ENCODE measurements at places on chromosomes 16 and 17.

DNA sequence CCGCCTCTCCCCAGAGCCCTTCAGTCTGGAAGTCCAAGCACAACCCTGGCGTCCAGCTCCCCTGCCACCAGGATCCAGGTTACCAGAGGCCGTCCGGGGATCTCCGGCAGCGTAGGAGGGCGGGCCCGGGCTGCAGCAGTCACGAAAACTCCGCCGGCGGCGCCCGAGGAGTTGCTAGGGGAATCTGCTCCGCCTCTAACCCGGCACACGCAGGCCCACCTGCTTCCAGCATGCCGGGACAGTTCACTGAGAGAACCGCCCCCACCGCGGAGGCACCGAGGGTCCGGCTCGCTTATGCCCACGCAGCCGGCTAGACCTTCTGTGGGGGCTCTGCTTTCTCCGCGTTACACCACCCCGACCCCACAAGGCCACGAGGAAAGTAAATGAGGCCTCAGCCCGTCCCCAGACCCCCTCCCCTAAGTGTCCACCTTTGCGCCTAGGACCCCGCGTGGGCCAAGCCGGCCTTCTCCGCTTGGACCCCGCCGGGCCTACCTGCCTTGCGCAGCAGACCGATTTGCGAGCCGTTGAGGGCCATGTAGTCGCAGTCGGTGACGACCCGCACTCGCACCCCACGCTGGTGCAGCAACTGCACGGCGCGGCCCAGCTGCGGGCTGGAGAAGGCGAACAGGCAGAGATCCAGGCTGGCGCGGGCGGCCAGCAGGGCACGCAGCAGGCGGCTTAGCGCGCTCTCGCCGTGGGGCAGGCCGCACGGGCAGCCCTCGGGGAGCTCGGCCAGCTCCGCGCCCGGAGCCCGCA lies 587 bp downstream of the PLD6 start:
- peak; percentile 34 for DNase-seq

DNA sequence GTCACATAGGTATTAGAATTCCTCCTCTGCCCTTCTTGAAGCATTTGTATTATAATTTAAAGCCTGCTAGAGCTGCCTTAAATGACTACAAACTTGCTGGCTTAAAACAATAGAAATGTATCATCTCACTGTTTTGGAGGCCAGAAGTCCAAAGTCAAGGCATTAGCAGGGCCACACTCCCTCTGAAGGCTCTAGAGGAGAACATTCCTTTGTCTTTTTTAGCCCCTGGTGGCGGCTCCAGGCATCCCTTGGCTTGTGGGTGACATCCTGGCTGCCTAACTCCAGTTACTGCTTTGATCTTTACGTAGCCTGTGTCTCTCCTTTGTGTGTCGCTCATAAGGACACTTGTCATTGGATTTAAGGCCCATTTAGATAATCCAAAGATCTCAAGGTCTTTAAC lies 186.6 kb upstream of the SALL1 start:
- DNase-seq, result no peak

DNA sequence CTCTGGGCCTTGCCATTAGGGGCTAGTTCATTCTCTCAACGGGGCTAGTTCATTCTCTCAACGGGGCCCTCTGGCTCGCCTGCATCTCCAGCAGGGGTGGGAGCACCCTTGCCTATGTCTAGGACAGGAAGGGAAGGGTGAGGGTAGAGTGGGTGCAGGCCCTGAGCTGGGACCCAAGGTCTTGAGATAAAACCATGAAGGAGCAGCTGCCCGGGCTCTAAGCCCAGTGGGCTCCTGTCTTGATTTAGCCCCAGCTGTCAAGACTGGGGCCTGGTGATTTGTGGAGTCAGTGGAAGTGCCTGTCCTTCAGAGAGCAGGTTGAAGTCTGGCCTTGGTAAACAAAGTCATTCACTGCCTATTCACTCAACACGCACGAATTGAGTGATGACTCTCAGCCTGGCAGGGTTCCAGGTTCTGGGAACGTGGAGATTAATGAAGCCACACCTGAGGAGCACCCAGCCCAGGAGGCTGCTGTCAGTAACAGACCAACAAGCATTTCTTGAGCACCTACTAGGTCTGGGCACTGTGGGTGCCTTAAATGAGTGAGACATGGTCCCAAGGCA lies 35.4 kb downstream of the WNT3 start:
- no peak for DNase-seq

DNA sequence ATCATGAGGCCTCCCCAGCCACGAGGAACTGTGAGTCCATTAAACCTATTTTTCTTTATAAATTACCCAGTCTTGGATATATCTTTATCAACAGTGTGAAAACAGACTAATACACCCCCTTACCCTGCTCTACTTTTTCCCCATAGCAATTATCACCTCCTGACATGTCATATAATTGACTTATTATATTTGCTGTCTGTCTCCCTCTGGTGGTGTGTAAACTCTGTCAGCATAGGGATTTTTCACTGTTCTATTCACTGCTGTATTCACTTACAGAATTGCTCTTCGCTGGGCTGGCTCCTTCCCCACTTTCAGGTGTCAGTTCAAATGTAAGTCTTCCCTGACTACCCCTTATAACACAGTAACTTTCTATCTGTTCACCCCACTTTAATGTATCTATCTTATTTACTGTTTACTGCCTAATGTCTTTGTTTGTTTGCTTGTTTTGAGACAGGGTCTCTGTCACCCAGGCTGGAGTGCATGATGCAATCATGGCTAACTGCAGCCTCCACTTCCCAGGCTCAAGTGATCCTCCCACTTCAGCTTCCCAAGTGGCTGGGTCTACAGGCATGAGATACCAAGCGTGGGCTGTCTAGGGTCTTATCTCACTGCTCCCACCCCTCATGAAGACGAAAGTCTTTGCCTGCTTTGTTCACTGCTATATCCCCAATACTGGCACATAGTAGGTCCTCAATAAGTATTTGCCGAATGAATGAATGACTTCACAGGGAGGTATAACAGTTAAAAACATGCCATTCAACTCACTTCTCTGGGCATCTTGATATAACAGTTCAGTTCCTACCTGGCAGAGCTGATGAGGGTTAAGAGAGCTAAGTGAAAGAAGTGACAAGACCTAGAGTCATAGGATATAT lies 52.4 kb upstream of the CDH3 start:
- no peak for DNase-seq

DNA sequence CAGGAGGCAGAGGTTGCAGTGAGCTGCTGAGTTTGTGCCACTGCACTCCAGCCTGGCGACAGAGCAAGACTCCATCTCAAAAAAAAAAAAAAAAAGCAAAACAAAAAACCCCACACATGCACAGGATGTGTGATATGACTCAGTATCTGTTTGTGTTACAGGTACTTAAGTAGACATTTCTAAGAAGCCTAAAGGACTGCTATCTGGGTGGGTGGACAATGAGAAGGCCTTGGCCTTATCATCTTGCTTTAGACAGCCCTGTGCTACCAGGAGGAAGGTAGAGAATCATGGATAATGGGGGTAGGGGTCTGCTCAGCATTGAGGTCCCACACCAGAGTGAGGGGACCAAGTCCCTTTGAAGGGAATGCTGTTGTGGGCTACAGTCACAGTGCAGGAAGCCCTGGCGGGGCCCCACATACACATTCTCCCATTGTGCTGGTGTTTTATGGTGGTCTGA lies 26.7 kb downstream of the PLD6 start:
- DNase-seq, result no peak

GRCh38 chr16:81860287-81861266 lies 81.5 kb downstream of the PLCG2 start:
- no peak for DNase-seq

DNA sequence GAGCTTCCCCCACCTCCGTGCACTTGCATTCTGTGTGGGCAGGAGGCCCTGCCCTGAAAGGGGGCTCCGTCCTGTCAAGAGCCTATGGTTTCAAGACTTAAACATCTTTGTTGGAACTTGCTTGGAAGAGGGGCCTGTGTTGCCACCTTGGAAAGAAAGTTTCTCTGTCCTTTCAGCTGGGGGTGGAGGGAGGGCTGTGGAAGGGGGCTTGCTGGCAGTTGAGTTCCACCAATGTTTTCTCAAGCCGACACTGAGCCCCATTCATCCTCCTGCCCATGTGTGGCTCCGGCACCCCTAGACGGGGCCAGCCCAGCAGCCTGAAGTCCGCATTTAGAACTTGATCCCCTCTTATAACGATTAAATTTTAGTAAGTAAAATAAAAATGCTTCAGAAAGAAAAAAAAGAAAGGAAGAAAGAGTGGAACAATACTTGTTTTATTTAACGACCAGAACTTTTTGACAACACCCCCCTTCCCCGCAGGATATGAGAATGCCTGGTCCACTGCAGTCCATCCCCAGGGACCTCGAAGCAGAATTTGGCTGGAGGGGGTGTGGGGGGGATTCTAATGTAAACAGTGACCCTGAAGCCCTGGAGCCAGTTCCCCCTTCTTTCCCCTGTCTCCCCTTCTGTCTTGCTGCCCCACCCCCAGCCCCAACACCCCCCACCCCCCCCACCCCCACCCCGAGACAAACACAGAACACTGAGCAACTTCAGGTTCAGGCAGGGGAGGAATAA lies 26.9 kb upstream of the CLEC18A start:
- DNase-seq, result no peak

GRCh38 chr16:57526498-57526897 lies 9.9 kb downstream of the CCDC102A start:
- no peak for DNase-seq

GRCh38 chr16:27404163-27404823 lies 2.3 kb downstream of the IL21R start:
- no peak for DNase-seq

- DNase-seq, result no peak
Measured at GRCh38 chr17:4064366-4064765, 78.5 kb downstream of the ZZEF1 start.

DNA sequence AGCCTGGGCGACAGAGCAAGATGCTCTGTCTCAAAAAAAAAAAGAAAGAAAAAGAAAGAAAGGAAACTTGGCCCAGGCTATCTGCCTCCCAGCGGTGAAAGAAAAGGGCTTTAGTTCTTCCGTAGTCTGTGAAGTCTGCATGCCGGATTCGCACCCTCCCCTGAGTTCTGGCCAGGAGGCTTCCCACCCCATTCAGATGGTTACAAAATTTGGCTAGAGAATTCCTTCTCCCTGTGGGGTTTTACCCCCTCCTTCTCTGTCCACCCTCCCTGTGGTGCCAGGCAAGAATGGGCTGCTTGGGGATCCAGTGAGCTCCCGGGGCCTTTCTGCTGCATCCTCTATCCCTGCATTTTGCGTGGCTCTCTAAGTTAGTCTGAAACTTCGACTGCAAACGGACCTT lies 37.8 kb downstream of the PAFAH1B1 start:
- no peak for DNase-seq

DNA sequence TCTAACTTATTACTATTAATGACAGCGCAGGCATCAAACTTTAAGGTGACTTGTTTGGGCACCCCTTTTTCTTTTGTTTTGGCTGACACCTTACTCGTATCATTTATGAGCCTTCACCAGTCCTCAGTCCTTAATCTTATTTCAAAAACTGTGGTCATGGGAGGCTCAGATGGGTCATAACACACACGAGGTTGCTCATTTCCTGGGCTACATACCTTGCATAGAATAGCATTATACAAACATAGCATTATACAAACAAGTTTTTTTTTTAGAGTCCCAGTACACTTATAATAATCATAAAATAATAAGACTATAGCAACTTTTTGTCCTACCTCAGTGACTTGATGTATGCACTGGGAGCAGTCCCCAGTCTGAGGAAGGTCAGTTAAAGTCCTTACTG lies 11.2 kb upstream of the ACSF2 start:
- no peak for DNase-seq

DNA sequence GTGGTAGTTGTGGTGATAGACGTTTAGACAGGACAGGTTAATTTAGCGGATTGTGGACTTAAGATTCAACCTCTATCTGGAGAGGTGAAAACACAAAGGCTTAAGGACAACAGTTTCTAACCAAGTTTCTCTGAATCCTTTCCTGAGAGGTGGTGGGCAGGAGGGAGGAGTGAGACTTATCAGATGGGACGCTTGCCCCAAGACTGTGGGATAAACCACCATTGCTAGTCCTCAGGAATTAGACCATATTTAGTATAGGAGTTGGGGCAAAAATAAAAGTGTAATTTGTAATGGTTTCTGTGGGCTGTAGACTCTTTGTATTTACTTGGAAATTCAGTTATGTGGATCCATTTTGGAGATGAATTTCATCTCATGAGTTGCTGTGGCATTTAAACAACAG lies 6.6 kb downstream of the PDP2 start:
- DNase-seq, result no peak

DNA sequence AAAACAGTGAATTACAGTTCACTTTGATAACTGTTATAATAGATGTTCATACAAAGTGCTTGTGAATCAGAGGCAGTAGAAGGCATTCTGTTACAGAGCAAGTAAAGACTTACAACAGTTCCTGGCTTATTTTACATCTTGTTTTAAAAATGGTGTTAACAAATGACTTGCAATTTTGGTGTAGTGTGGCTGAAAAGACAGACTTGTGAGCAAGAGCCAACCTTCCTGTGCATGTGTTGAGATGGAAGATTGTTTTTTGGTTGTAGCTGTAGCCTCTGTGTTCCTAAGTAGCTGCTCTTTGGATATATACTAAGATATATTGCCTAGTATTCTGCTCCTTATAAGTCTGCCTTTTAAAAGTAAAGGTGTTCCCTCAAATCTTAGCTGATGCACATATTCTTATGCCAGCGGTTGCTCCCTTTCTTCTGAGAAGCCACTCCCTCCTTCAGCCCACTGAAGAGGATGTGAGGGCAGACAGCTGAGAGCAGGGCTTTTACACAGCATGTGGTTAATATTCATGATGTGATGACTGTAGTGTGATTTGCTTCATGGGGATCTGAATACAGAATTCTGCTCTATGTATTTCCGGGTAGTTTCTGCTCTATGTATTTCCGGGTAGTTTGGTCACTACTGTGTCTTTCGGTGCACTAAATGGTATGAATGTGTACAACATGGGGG lies 182.3 kb downstream of the PHKB start:
- no peak for DNase-seq

DNA sequence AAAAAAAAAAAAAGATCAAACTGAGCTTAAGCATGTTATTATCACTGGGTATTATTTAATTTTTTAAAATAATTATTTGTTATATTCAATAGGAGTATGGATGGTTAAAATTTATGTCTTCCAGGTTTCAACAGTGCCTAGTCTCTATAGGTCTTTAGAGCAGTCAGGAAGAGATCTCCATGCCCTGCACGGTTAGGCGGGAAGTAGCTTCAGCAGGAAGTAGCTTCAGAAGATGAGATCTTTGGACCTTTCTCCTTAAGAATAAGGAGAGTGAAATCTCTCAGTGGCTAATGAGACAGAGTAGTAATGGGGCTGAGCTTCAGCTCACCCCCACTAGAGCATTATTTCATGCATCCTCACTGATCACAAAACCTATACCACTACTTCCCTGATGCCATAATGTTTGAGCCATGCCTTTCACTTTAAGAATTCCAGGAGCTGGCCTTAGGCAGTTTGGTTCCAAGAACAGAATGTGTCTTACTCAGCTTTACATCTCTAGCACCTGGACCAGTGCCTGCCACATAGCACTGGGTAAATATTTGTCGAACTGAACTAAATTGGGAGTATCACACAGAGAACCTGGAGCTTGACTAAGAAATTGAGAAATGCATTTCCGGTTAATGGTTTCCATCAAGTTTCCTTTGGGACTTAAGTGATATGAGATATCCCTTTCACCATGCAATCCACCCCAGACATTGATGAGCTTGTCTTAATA lies 43.5 kb downstream of the SCPEP1 start:
- no peak for DNase-seq

All from activated naive CD8-positive, alpha-beta T cell treated with anti-CD3 and anti-CD28 coated beads, Interleukin-2, amount 50 U/mL, for 16 hours (primary cell).